ENCODE measurements at places on chromosomes 7 and 10. TPM values are rescaled to one million over a fixed set of nuclear protein-coding genes. Genes with fewer than 3 reads are reported as not detected.

GRCh38 chr10:63843107-63843506 is 321.9 kb downstream of the REEP3 start:
- no peak for DNase-seq
- H3K4me1 ChIP-seq, result no peaks in the 10 kb centered on the region
- H3K4me3 ChIP-seq, result no peak overlapping the region
- no peak overlapping the region for H3K27ac ChIP-seq

DNA sequence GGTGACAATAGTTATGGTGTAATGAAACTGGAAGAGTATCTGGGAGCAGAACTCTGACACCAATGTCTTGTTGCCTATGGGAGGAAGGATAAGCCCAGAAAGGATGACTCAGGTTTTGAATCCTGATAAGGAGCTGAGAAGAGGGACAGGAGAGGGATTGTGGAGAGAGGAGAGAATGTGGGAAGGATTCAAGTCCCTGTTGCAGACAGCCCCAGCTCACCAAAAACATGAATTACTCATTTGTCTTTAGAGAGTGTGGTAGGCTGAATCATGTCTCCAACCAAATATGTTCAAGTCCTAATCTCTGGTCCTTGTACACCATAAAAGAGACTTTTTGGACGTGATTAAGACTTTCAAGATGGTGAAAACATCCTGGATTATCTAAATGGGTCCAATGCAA is 206.9 kb upstream of the PHYHIPL start:
- no peaks in the 10 kb centered on the region for H3K4me1 ChIP-seq
- DNase-seq, result no peak
- no peaks in the 10 kb centered on the region for H3K27me3 ChIP-seq
- H3K27ac ChIP-seq, result no peak overlapping the region
- no peak overlapping the region for H3K4me3 ChIP-seq
- H3K36me3 ChIP-seq, result no peaks in the 10 kb centered on the region

GRCh38 chr10:75396631-75397495 is 4.7 kb downstream of the ZNF503 start:
- H3K4me3 ChIP-seq, result peak overlapping the region; percentile 67
- H3K27me3 ChIP-seq, result no peaks in the 10 kb centered on the region
- H3K4me1 ChIP-seq, result peaks cover 14% of the 10 kb centered on the region
- no peaks in the 10 kb centered on the region for H3K36me3 ChIP-seq

DNA sequence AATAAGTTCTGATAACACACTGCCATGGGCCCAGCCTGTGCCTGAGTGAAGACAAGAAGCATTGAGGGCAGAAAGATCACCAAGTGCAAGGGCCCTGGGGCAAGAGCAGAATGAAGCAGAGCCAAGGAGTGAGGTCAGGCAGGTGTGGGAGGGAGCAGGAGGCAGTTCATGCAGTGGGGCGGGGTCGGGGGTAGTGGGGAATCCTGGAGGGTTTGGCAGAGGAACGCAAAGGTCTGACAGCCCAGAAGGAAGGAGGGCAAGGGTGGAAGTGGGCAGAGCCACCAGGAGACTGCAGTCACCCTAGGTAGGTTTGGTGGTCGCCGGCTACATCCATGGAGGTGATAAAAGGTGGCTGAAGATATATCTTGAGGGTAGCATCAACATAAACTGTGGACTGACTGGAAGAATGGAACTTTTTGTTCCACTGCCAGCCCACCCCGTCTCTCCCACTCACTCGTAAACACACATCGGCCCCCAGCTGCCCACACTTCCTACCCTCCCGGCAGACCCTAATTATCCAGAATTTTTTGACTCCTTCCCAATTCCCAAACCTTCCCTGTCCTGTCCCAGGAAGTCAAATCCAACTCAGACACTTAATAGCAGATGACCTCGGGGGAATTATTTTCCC is 172.4 kb downstream of the ARHGAP12 start:
- peak overlapping the region; percentile 11 for H3K27ac ChIP-seq
- H3K27me3 ChIP-seq, result no peaks in the 10 kb centered on the region
- no peaks in the 10 kb centered on the region for H3K36me3 ChIP-seq

DNA sequence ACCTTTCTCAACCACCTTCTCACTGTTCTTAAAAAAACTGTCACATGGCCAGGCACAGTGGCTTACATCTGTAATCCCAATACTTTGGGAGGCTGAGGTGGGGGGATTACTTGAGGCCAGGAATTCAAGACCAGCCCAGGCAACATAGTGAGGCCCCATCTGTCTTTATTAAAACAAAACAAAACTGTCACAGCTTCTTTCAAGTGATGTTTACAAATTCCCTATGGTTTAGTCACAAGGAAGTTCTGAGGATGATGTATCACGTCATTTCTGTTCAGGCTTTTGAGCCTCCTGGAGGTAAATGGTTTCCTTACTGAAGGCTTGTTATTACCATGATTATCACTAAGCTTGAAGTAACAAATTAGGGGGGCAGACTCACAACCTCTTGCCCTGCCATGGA is 186.2 kb downstream of the CFTR start:
- no peaks in the 10 kb centered on the region for H3K36me3 ChIP-seq
- H3K4me1 ChIP-seq, result no peaks in the 10 kb centered on the region
- H3K4me3 ChIP-seq, result no peak overlapping the region
- DNase-seq, result no peak
- H3K27me3 ChIP-seq, result no peaks in the 10 kb centered on the region

DNA sequence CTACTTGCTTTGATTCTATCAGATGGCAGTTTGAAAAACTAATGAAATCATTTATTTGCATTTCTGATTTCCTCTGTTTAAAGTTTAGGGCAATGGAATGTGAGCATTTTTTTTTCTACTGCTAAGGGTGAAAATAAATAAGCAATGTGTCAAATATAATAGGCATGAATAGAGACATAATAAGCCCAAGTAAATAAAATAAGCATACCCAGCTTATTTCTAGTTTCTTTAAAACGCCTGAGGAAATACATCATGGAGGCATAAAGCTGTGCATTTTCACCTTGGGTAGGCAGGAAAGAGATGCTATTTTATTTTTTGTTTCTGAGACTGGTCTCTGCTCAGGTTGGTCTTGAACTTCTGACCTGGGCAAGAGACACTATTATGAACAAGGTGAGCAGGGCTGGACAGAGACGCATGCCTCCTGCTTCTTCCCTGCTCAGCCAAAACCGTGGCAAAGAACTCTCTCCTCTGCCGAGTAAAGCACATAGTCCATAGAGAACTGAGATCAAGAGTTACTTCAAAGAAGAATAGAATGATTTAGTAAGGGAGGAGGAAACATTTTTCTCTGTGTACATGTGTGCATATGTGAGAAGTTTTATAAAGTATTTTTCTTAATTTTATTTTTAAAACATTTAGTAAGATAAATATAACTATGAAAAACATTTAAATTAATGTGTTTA is 138.1 kb downstream of the GNAI1 start:
- no peaks in the 10 kb centered on the region for H3K4me1 ChIP-seq
- H3K27me3 ChIP-seq, result no peaks in the 10 kb centered on the region
- no peak for DNase-seq

GRCh38 chr10:110643653-110644597 is at the start of gene RBM20:
Gene RBM20, plus strand, starts transcription at chr10:110644336. Its CDS starts 119 bp downstream, at chr10:110644455.
- DNase-seq, result no peak
- H3K4me3 ChIP-seq, result peak within 1 kb of the TSS; percentile 65
- H3K36me3 ChIP-seq, result no peaks in the 10 kb centered on the region
- no peak within 1 kb of the TSS for H3K27ac ChIP-seq

GRCh38 chr10:117590101-117590875 is 47.7 kb downstream of the EMX2 start:
- no peak overlapping the region for H3K27ac ChIP-seq
- no peaks in the 10 kb centered on the region for H3K27me3 ChIP-seq
- no peaks in the 10 kb centered on the region for H3K4me1 ChIP-seq
- H3K4me3 ChIP-seq, result no peak overlapping the region
- no peak for DNase-seq
- no peaks in the 10 kb centered on the region for H3K36me3 ChIP-seq

DNA sequence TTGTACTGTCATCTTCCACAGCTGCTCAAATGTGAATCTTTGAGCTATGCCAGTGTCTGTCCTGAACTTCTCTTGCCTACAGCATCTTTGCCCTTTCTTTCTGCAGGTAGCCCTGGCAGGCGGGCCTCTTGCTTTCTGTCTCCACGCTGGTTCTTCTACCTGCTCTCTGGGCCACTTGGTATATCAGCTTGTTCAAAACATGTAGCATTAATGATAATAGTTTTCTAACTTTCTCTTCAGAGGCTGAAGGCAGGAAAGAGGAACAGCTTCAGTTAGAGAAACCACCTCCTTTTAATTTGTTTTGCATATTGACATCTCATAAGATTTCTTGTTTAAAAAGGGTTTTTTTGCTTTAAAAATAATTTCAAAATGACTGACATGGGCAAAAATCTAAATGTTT is 923 bp upstream of the FGL2 start:
- no peaks in the 10 kb centered on the region for H3K27me3 ChIP-seq
- no peak overlapping the region for H3K27ac ChIP-seq
- no peaks in the 10 kb centered on the region for H3K36me3 ChIP-seq
- H3K4me1 ChIP-seq, result peaks cover 9% of the 10 kb centered on the region

DNA sequence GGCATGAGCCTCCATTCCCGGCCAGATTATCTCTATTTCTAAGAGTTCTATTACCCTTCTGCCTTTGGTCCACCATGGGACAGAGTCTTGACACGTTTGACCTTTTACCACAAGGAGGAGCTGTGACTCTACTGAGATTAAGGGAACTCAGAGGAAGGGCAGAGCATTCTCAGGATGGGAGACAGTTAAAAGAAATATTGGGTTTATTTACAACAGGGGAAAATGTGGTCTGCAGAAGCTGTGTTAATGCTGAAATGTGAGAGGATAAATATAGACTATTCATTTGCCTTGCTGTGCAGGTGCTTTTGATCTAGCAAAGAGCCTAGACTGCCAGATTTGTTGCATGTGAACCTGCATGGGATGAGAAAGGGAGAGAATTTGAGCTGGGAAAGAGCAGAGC is 45.8 kb upstream of the PRSS58 start:
- DNase-seq, result no peak
- no peaks in the 10 kb centered on the region for H3K36me3 ChIP-seq
- H3K27me3 ChIP-seq, result no peaks in the 10 kb centered on the region

- no peaks in the 10 kb centered on the region for H3K27me3 ChIP-seq
- H3K4me3 ChIP-seq, result peak overlapping the region; percentile 49
- no peak for DNase-seq
Measured at GRCh38 chr10:13272164-13272571, 27.7 kb downstream of the PHYH start.

DNA sequence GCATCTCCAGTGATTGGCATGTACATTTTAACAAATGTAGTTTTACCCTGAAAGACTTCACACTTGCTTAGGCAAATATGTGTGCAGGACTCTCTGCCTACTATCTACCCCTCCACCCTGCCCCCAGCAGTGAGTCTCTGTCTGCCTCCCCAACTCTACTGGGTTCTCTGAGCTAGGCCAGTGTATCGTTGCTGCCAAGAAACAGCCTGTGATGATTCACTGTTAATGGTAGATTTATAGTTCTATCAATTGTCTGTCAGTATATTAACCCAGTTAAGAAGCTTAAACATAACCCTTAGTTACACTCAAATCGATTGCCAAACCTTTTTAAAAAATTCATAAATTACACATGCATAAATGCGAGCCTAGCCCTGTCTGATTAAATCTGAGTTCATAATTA is 137.0 kb downstream of the SND1 start:
- no peaks in the 10 kb centered on the region for H3K4me1 ChIP-seq
- H3K27me3 ChIP-seq, result no peaks in the 10 kb centered on the region
- no peak overlapping the region for H3K27ac ChIP-seq
- no peaks in the 10 kb centered on the region for H3K36me3 ChIP-seq
- no peak overlapping the region for H3K4me3 ChIP-seq
- no peak for DNase-seq

DNA sequence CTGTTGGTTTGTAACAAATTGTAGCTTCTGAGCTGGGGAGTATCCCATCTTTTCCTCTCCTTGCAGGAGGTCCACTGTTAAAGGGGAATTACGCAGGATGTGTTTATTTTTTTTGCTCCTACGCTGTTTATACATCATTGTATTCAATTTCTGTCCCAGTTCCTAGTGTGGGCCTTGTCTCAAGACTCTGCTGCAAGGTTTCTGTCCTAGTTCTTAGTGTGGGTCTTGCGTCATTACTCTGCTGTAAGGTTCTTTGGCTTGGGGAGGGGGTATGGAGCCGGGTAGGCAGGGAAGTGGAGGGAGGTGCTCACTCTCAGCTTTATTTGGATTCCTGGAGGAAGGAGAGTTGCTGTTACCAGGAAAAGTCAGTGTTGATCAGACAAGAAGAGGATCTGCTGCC is 64.0 kb upstream of the TRIM8 start:
- H3K4me1 ChIP-seq, result peaks cover 14% of the 10 kb centered on the region
- DNase-seq, result no peak
- no peaks in the 10 kb centered on the region for H3K27me3 ChIP-seq
- H3K27ac ChIP-seq, result no peak overlapping the region
- no peak overlapping the region for H3K4me3 ChIP-seq

DNA sequence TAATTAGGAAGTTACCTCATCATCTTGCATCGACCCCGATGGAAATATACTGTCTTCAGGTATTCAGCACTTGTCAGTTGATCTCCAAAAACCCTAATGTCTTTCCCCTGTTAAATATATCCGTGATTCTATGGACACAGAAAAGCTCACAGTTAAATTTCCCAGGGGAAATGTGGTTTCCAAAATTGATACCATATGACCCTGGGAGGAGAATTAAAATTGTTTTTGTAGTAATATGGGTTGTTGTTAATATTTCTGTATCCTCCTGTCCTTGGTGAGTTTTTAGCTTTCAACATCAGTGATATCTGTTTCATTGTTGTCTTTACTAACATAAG is 132.1 kb downstream of the CELF2 start:
- no peak for DNase-seq
- no peaks in the 10 kb centered on the region for H3K27me3 ChIP-seq
- H3K4me1 ChIP-seq, result no peaks in the 10 kb centered on the region
- no peak overlapping the region for H3K4me3 ChIP-seq
- H3K36me3 ChIP-seq, result no peaks in the 10 kb centered on the region

DNA sequence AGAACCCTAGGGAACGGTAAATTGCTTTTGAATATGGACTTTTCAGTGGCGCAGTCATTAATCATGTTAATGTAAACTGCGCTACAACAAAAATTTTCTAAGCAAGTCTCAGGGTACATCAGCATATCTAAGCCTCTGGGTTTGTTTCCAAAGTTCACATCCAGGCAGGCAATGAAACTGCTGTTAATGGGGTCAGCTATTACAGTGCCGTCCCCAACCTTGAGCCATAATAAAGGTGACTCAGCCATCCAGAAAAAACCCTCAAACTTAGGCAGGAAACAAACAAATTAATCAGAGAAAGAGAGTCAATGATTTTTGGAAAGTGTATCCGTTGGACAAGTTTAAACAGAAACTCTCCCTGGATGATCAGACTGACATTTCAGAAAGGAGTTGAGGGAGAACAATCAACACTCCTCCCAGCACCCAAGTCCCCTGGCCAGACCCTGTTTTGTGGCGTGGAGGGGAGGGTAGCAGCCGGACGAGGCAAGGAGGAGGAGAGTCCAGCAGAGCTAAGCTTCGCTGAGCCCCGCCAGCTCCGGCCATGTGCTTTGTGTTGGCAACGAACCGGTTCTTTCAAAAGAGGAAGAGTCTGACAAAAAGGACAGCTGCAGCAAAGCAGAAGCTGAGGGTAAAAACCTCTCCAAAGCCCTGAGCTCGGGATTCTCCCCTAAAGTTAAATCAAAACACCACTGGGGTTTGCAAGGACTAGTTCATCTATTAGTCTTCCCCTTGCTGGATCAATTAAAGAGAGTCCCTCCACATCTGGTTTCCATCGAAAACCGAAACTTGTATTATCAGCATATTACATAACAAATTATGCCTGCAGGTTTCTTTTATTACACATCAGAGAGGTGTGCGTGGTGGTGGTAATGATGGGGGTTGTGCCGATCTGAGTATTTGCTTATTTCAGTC is 3.6 kb downstream of the FAM53B start:
- H3K36me3 ChIP-seq, result no peaks in the 10 kb centered on the region
- H3K27me3 ChIP-seq, result no peaks in the 10 kb centered on the region

The R3HCC1L gene
- polyA plus RNA-seq, result 4.8 TPM

The NRCAM gene
- 0.18 TPM for polyA plus RNA-seq

The LBX1 gene
- not detected for polyA plus RNA-seq

The MLLT10 gene
- polyA plus RNA-seq, result 13.9 TPM

The SLC18A2 gene
- polyA plus RNA-seq, result 3.7 TPM
